NCI-H1417 (cell line): ENCODE measurements at places on chromosomes 5 and 9.
A peak's percentile ranks its signal among the peaks of the same experiment; 100 is the strongest.

DNA sequence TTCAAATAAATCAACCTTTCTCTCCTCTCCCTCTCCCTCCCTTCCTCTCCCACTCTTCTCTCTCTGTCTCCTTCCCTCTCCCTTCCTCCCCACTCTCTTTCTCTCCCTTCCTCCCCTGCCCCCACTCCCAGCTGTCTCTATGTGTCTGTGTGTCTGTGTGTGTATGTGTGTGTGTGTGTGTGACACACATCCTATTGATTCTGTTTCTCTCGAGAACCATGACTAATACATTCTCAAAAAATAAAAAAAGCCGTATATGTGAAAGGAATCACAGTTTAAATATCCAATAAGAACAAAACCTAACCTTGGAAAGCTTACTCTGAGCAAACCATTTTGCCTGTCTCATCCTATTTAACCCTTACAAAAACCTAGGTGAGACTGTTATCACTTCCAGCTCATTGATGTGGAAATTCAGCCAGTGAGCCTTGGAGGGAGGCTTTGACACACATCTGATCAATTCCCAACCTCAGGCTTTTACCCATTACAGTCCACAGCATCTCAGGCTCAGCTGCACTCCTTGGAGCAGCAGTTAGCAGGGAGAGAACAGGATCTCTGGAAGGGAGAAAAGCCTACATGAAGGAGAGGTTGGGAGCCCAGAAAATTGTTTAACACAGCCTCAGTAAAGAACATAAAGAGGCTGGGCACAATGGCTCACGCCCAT is 8.3 kb downstream of the HSD17B3 start:
- DNase-seq: no peak

- no peak for DNase-seq
Observed at GRCh38 chr5:175219366-175219765, 224.6 kb downstream of the DRD1 start.

GRCh38 chr9:33718987-33719386 is 76.4 kb upstream of the PRSS3 start:
- no peak for DNase-seq

- no peak for DNase-seq
Observed at GRCh38 chr5:1737790-1738405, 61.7 kb downstream of the MRPL36 start.

DNA sequence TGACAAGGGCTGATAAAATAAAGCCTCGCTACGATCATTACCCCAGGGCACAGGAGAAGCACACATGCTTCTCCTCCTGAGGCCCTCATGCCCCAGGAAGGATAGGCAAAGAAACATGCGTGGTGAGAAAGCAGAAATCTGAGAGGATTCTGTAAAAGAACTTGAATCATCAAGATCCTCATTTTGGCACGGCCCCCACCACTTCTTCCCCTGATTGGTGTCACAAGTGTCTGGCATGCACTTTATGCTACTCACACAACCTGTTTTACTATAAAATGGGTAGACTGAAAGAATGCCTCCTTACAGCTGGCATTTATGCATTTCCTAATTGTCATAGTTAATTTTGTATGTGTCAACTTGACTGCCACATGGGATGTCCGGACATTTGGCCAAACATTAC is 32.1 kb downstream of the PCA3 start:
- DNase-seq: no peak

GRCh38 chr5:38078161-38078560 is 180.2 kb upstream of the EGFLAM start:
- DNase-seq: no peak

- no peak for DNase-seq
Observed at GRCh38 chr5:2193142-2193541, 310.4 kb upstream of the IRX4 start.

DNA sequence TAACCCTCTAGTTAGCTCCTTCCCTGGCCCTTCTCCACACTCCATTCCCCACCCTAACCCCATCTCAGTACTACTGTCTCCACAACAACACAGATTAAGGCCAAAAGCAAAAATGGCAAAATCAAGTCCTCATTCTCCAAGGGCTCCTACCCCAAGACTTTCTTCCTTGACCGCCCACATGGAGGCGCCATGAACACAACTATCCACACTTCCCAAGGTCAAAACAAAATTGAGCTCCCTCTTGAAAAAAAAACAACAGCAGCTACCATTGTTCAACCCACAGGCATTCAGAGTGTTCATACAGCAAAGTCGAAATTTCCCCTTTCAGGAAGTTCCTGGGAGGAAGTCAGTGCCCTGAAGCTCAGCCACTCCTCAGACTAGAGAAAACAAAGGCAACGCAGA is 54.4 kb downstream of the GNAQ start:
- DNase-seq: peak; percentile 2

- DNase-seq: peak; percentile 54
Observed at GRCh38 chr5:35230038-35230611, at the start of gene PRLR. Gene PRLR (minus strand): TSS chr5:35230487. CDS start chr5:35089620, 140,867 bp downstream.

- DNase-seq: no peak
Observed at GRCh38 chr5:169913479-169913878, 66.8 kb downstream of the INSYN2B start.

- no peak for DNase-seq
Observed at GRCh38 chr5:143248822-143249579, 154.5 kb downstream of the NR3C1 start.

DNA sequence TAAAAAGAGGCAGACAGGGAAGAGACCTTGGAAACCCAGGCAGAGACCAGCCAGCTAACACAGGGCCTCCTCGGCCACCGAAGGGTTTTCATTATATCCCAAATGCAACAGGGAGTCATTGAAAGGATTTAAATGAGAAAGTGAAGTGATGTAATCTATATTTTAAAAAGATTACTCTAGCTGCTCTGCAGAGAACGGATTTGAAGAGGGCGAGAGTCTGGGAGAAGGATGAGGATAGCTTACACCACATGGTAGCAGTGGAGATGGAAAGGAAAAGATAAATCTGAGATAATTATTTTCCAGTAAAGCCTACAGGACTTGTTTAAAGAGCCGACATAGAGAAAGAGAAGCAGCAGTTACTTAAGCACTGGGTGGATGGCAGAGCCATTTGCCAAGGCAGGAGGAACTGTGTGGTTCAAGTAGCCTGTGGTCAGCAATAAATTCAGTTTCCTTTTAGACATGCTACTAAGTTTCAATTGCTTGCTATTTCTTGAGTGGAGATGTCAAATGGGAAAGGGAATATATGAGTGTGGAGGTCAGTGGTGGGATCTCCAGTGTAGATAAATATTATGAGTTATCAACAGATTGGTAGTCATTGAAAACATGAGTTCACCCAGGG is 9.3 kb downstream of the FBN2 start:
- no peak for DNase-seq

- DNase-seq: no peak
Observed at GRCh38 chr5:86532429-86532828, 85.3 kb upstream of the COX7C start.

- DNase-seq: no peak
Observed at GRCh38 chr5:142767911-142768310, 2.3 kb upstream of the ARHGAP26 start.

- DNase-seq: no peak
Observed at GRCh38 chr5:113245427-113246225, 189.2 kb downstream of the TSSK1B start.

DNA sequence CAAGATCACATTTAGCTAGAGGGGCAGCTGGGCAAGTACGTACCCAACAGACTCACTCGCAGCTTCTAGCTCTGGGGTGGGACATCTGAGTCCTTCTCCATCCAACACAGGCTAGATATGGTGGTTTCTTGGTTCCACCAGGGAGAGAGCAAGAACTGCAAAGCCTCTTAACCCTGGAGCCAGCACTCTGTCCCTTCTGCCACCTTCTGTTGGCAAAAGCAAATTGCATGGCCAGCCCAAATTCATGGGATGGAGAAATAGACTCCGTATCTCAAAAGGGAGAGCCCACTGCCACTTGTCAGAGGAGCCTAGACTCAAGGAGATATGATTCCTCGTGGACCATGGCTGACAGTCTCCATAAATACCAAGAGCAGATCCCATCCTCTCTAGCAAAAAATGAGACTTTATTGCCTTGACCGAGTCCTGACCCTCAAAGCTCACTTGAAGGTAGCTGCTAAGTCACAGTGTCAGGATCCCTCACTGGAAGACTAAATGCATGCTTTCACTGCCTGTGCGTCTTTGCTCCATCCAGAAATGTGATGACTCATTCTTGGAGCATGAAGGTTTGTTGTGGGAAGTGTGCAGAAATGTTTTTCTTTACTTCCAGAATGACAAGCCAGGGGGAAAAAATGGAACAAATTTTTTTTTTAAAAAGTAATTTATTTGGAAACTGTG is 28.8 kb upstream of the ROR2 start:
- peak; percentile 14 for DNase-seq

DNA sequence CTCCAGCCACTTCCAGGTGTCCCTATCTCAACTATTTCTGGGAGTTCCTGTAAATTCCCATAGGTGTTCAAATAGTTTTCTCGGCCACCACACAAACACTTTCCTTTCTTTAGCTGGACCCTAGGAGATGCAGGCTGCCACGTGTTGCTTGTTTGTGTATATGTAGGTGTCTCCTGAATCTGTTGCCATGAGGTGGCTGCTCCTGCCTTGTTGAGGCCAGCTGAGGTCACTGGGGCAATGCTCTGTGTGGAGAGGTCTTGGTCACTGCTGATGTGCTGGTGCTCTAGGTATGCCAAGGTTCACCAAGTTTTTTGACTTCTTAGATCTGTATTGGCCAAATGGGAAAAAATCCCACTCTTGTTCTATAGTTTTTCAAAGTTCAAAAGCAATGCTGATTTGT is 132.5 kb upstream of the CHD1 start:
- no peak for DNase-seq

DNA sequence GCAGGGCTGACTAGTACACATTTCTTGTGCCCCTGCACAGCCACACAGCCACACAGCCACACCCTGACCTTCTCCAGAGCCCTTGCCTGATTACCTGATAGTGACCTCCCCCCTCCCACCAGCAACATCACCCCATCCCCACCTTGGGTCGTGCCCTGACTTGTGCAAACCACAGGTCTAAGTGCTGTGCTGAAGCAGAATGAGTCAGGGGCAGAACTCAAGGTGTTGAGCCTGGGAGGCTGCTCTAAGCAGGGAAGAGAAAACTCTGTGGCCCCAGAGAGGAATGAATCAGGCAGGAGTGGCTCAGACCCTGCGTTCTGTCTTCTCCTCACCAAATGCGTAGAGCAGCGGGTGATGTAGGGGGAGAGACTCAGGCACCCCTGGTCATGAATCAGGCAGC is 24.3 kb upstream of the FAT2 start:
- DNase-seq: no peak

- DNase-seq: no peak
Observed at GRCh38 chr9:70488793-70489105, 74.3 kb upstream of the KLF9 start.

DNA sequence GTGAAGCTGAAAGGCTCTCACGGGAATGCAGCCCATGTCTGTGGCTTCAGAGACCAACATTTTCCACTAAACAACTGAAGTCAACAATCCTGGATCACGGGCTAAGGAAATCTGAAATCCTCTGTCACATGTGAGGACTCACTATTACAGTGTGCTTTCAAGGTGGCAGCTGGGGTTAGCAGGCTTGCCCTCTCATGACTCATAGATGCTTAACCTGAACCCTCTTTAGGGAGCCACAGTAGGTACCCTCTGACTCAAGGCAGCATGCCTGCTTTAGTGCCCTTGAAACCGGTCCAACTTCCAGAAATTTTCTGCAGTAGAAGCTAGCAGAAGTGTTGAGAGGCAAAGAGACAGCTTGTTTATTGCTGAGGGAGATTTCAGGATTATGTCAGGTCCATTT is 232.5 kb downstream of the GABRB2 start:
- DNase-seq: no peak

DNA sequence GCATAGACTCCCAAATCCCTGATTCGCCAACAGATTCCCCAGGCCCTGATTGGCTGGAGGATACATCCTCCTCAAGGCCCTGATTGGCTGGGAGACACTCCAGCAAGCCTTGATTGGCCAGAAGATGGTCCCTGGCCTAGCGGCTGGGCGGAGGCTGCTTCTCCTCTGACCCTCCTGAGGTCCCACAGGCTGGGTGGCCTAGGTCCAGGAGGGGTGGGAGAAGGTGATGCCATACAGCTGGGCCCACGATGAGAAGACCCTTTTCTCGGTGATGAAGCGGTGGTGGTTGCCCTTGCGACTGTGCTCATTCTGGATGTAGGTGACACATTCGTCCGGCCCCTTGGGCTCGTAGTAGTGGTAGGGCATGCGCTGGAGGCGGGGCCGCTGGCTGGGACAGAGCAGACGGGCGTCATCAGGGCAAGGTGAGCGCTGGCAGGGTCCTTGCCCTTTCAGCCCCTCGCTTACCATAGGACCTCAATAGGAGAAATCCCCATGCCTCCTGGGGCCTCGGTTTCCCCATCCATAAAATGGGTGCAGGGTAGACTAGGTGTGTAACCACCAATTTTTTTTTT is 9.0 kb upstream of the AK1 start:
- DNase-seq: no peak

DNA sequence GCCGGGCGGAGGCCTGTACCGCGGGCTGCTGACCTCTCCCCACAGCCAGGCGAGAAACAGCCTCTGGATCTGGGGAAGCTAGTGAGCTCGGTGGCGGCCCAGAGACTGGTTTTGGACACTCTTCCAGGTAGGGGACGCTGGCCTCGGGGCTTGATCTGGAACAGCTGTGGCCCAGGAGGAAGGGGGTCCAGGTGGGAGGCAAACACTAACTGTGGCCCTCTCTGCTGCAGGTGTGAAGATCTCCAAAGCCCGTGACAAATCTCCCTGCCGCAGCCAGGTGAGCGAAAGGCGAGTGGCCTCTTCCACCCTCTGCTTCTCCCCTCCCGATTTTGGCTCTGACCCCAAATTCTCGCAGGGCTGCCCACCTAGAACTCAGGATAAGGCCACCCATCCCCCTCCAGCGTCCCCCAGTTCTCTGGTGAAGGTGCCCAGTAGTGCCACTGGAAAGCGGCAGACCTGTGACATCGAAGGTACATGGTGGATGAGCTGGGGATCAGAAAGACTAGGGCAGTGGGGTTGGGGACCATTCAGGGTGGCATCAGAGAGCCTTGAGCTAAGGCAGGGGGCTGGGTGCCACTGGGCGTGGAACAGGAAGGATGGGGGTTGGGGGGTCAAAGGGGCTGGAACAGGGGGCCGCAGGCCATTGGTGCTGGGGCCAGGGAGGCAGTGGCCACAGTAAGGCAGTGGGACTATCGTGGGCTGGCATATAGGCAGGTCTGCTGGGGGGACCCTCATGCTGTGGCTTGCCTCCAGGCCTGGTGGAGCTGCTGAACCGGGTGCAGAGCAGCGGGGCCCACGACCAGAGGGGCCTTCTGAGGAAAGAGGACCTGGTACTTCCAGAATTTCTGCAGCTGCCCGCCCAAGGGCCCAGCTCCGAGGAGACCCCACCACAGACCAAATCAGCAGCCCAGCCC is 12.9 kb upstream of the SLC34A1 start:
- no peak for DNase-seq

DNA sequence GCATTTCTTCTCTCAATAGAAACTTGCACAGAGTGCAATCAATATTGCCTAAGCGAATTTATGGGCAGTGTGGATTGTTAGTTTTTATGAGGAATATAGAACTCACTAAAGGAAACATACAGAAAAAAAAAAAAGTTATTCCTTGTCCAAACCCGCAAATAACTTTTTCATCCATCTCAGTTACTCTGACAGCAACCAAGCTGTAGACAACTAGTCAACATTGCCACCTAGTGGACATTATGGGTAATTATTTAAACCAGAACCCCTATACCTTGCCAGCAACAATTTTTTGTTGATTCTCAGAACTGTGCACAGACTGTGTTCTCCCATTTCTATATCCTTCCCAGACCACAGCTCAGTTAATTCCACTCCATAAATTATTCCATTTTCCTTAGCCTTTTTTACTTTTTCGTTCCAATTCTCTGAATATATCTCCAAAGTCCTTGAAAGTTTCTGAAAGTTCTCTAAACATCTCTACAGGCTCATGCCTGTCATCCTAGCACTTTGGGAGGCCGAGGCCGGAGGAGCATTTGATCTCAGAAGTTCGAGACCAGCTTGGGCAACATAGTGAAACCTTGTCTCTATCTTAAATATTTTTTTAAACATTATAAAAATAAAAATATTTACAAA is 2.6 kb upstream of the AFAP1L1 start:
- no peak for DNase-seq
